ENCODE measurements at places on chromosomes 6 and 20.

DNA sequence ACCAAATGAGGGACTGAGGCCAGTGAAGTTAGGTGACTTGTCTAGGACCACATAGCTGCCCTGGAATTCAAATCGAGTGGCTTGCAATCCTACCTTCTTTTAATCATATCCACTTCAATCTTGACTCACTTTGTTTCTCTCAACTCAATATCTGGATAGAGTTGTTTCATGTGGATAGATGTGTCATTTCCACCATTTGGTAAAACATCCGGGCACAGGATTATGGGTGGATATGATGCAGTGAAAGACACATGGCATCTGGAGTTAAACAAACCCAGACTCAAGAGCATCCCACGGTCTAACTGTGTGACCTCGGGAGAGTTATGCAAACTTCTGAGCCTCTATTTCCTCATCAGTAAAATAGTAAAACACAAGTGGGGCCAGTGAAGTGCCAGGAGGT, 103.6 kb upstream of the CNKSR3 start:
- DNase-seq, result no peak

GRCh38 chr20:63980317-63980805, 571 bp upstream of the PRPF6 start:
- no peak for DNase-seq

GRCh38 chr6:2450546-2450945, 205.1 kb upstream of the GMDS start:
- DNase-seq, result no peak

DNA sequence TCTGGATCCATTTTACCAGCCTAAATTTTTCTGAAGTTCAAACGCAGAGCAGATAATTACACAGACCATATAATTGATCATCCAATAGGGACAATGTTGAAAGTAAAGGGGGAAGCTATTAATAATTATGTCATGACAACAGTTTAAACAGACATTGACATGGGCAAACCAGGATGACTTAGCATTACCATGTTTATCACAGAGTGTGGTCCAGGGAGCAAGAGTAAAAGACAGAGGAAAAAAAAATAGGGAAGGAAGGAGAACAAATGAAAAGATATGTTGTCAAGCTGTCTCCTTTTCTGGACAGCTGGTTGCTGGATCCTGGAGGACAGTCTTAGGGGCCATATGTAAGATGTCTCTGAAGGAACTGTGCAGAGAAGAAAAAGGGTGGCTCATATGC, 69.4 kb upstream of the FBXL4 start:
- no peak for DNase-seq

- no peak for DNase-seq
Observed at GRCh38 chr6:32827025-32827424, 10.2 kb upstream of the HLA-DOB start.

- DNase-seq, result no peak
Observed at GRCh38 chr6:119334535-119335264, 14.9 kb downstream of the MAN1A1 start.

GRCh38 chr20:38631155-38632022, 29.8 kb downstream of the ARHGAP40 start:
- DNase-seq, result no peak

DNA sequence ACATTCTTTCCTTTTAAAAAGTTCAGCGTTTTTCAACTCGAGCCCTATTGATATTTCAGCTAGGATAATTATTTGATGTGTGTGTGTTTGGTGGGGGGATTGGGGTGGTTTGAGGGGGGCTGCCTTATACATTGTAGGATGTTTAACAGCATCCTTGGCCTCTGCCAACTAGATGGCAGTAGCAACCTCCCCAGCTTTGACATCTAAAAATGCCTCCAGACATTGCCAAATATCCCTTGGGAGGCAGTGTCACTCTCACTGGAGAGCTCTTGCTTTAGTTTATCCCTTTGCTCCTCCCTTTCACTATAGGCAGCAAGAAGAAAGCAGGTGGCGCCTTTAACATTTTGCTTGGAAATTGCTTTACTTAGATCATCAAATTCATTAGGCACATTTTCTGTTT, 14.6 kb upstream of the TP53TG5 start:
- no peak for DNase-seq

GRCh38 chr20:53337390-53338101, 256.1 kb downstream of the ZNF217 start:
- no peak for DNase-seq

DNA sequence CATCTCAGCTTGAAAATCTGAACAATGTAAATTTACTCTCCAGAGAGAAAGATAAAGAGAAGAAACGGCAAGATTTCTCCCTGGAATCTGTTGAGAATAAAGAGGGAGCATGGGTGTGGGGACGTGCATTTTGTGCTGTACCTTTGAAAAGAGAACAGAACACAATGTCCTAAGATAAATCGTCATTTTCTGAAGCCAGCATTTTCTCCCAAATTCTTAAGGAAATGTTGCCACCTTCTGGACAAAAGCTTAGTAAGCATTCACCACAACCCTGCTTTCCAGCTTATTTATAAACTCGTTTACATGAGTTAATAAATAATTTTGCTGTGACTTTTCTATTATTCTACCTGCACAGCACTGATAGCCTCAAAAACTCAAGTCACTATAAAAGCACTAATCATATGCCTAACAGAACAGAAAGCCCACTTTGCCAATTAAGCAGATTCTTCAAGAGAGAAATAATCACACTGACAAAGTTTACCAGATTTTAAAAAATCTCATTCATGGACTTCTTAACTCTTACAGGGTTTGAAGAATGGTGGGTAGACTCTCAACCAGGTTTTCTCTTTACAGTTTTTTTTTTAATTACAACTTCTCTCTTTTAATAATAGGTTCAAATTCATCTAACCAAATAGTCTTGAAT, 155.8 kb downstream of the MBOAT1 start:
- DNase-seq, result no peak

DNA sequence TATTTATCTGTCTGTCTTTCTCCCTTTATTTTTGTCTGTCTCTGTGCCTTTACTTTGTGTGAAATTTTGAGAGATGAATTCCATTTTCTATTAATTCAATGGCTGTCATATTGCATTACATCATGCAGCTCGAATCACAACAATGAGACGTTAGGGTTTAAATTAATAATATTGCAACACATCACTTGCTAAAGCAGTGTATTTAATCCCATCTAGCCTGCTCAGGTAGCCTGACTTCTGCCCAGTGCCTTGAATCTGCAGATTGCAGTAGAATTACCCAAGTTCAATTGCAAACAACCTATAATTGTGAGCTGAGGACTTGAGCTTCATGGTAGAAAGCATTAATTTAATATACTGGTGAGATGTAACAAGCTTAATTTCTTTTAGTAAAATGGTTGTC, 235.7 kb upstream of the TSHZ2 start:
- DNase-seq, result no peak

DNA sequence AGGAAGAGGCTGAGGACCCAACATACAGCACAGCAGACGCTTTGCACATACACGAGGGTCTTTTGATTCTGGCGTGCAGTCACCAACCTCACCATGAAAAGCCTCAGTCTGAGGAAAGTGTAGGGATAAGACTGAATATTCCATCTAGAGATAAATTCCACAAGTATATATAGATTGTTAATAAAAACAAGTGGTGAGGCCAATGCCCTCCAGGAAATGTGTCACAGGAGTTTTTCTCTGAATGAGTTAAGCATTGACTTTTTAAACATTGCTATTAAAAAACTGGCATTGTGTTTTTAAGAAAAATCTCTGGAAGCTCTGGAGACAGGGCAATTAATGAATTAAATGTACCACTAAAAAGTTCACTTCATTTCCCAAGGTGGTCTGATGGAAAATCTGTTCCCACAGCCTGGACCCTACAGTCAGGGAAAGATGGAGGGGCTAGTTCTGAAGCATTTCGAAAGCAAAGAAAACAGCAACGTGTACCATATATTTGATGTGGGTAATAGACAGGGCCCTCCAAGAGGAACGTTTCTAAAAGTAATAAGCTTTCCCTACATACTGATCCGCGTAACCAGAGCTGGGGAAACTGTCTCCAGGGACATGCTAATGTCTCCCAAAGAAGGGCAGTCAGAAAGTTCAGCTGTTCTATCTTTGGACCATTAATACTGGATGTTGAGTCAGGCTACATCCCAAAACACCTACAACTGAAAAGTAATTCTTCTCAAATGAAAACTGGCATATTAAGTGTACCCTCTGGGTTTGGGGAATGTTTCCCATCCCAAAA, 301.1 kb downstream of the FOXC1 start:
- no peak for DNase-seq

- peak; percentile 82 for DNase-seq
Observed at GRCh38 chr6:2848851-2849250, 7.2 kb upstream of the SERPINB1 start.

GRCh38 chr20:45419188-45420091, 3.5 kb downstream of the PIGT start:
- DNase-seq, result peak; percentile 37

GRCh38 chr6:15296735-15297134, 50.9 kb downstream of the JARID2 start:
- DNase-seq, result no peak

DNA sequence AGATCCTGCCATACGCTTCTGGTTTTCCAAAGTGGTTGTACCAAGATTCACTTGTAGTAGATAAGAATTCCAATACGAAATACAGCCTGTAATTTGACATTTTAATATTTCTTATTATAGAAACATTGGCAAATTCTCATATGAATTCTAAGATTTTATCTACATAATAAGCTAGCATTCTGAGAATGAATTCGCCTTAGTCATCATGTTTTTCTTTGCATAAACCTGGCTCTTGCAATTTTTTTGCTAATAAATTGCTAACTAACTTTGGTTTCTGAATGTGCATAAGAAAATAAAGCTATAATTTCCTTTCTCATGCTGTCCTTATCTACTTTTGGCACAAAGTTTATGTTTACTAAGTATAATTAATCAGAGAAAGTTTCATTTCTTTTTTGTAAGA, 673.0 kb downstream of the PTPRT start:
- no peak for DNase-seq

DNA sequence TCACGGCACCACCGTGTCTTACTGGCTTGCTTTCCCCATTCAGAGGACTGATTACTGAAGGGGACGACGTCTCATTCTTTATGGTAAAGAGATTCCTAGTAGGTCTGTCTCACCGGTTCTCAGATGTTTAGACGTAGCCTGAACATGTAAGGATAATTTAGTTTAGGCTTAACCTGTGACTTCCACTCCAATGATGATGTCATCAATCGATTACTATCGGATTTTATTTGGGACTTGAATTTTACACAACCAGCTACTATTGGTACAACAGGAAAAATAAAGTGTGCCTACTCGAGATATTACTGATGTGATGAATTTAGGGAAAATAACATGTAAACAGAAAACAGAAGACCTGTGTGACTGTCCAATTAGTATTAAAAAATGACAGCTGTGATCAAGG, 4.5 kb upstream of the SSR1 start:
- DNase-seq, result no peak
